Stimulated activated CD8-positive, alpha-beta memory T cell treated with anti-CD3 and anti-CD28 coated beads, Interleukin-4, amount 100 ng/mL, for 4 hours (primary cell): ENCODE measurements at places on chromosomes 5 and 9.

DNA sequence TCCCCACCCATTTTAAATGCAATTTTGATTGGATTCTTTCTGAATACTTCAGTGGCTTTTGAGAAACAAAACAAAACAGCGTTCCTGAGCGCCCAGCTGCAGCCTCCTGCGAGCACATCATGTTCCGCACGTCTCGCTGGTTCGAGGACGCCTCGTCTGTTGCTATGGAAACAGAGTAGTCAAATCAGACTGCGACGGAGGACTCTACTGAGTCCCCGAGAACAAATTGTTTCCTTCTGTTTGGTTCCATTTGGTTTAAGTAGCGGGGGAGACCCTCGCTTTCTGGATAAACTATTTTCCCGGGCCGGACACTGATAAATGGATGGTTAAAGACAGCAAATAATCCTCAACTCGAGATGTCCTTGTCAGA is 69.0 kb downstream of the SLC28A3 start:
- DNase-seq: no peak

DNA sequence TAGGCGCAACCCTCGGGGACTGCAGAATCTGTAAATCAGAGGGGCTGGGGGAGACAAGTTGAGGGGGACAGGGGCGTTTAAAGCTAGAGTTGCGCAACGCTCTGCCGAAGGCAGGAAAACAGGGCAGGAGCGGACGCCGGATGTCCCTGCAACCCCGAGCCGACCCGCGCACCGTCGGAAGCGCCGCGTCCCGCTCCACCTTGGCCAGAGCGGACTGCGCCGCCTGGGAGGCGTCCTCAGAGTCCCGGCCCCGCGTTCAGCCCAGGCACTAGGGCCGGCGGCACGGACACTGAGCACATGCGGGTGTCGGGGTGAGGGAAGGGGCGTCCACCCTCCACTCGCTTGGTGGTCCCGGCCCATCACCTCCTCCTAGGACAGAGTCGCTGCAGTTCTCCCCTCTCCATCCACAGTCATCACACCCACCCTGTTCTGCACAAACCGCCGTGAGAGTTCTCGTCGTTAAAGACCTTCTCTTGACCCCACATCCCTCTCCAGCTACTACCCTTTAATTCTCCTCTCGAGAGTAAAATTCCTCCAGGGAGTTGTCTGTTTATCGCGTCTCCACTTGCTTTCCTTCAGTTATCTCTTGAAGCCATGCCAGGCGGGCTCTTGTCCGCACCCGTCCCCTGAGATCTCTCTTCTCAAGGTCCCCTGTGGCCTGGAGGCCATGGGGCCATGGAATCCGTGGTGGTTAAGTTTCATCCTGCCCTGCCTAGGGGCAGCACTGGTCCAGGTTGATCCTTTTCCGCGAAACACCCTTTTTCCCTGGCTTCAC is 796 bp upstream of the PDLIM7 start:
- DNase-seq: no peak

GRCh38 chr9:71036501-71036900 is 84.9 kb downstream of the TRPM3 start:
- no peak for DNase-seq

DNA sequence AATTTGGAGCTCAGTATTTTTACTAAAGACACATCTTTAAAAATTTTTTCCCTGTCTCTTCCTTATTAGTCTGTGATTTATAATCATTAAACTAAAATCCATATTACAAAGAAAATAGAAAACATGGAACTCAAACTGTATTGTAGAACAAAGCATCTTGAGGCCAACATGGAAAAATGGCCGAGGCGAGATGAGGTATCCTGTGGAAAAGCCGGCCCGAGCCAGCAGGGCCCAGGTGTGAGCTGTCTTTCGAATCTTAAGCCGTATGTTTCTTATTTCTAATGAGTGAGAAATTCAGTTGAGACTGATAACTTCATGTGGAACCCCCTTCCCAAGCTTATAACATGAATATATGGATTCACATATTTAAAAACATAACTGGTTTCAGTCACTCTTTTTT is 170.4 kb upstream of the OTULINL start:
- no peak for DNase-seq

GRCh38 chr5:64165500-64166200 is at the start of gene RNF180:
RNF180 (plus strand) TSS chr5:64165843; CDS start chr5:64200808, 34,965 bp downstream.
- DNase-seq: no peak

DNA sequence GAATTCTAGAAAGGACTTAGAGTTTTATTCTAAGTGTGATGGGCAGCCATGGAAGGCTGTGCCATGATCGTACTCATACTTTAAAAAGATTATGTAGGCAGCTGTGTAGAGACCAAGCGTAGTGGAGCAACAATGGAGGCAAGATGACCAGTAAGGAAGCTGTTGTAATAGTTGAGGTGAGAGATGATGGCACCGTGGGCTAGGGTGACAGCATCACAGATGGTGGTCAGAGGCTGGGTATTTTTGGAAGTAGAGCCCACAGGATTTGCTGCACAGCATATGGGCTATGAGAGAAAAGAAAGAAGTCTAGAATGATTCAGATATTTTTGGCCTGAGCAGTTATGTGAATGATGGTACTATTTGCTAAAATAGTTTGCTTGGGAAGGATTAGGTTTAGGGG is 7.7 kb downstream of the ARHGAP26 start:
- no peak for DNase-seq

DNA sequence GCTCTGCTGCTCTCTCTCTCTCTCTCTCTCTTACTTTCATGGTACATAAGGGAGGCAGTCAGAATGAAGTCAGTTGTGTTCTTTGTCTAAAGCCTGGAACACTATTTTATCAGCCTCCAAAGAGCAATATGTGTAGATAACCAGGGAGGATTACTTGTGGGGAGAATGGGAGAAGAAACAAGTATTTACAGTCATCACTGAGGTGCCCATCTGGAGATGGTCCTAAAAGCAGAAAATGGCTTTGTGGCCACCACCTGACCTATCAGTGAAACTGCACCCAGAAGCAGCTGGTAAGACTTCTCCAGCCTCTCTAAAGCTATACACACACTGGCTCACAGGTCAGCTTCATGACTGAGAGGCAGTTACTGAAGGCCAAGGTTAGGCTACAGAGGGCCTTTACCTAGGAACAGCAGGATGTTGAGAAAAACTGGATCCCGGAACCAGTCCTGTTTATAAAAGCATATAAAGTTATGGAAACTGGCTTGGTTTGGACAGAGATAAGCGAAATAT is 75.1 kb downstream of the MRPS27 start:
- DNase-seq: no peak

DNA sequence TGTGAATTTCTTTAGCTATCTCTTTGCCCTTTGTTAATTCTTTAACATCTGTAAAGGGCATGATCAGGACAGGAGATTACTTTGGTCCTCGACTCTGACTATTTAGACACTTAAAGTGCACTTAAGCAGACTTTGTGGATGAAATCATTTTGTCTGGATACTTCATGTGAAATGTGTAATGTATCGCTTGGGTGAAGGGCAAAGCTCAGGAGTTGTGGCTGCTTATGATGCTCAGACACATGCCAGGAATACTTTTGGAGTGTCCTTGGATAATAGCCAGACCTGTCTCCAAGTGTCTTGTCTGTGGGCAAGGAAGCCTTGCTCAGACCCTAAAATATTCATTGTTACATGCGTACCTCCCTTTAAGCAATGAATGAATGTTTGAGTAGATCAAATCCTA is 87.8 kb downstream of the RAI14 start:
- DNase-seq: no peak

- DNase-seq: no peak
Observed at GRCh38 chr9:72596451-72597180, 75.2 kb downstream of the TMC1 start.

DNA sequence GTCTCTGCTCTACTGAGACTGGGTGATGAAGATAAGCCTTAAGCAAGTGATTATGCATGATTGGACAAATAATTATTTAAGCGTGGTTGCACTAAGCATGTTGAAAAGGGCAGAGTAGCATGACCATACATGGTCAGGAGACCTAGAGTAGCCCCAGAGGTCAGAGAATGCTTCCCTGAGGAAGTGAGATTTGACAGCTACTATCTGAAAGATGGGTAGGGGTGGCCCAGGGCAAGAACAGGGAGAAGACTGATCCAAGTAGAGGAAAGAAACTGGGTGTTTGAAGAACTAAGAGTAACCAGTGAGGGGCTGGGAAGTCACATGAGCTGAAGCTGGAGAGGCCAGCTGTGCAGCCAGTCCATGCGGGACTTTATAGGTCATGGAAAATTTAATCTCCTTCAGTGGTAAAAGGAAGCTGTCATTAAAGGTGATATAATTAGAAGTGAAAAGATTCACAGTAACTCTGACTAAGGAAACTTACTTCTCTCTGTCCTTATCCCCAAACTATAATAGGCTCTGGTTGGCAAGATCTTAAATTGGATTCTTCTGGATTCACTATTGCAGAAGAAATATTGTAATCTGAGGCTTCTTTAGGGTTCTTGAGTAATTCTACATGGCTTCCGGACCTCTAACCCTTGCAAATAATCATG is 35.2 kb downstream of the YIPF5 start:
- DNase-seq: no peak

- DNase-seq: no peak
Observed at GRCh38 chr5:5473226-5473625, 50.7 kb downstream of the ICE1 start.

- DNase-seq: no peak
Observed at GRCh38 chr9:120513825-120514396, 66.1 kb downstream of the CDK5RAP2 start.

DNA sequence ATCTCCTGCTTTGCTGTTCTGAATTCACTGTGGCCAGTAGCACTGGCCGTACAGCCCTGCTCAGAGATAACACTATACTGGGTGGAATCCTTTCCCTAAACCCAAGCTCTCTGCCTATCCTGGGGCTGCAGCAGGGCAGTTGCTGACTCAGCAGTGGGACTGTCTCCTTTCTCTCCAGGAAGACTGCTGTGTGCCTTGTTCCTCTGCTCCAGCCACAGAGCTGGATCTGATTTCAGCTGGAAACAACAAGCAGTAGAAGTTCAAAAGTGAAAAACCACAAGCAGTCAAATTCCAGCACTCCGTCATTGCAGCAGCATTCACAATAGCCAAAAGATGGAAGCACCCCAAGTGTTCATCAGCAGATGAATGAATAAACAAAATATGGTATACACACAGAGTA is 105.0 kb downstream of the FBXL7 start:
- DNase-seq: no peak

DNA sequence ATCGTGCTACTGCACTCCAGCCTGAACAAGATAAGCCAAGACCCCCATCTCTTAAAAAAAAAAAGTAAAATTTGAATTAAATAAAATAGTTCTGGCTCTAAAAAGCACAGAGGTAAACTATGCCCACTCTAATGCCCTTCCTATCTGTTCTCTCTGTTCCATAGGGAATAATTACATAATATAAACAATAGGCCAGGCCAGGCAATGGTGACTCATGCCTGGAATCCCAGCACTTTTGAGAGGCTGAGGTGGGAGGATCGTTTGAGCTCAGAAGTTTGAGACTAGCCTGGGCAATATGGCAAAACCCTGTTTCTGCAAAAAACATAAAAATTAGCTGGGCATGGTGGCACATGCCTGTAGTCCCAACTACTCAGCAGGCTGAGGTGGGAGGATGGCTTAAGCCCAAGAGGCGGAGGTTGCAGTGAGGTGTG is 47.4 kb downstream of the MYO10 start:
- DNase-seq: no peak
